Large intestine (tissue), 12 donors: ENCODE measurements at places on chromosomes 2 and 18. TPM values are rescaled to one million over a fixed set of nuclear protein-coding genes. Genes with fewer than 3 reads are reported as not detected.

The ALKAL2 gene
- polyA plus RNA-seq: 4.4 TPM

The RGPD4 gene
- 0.01 TPM for polyA plus RNA-seq

The KCNK3 gene
- polyA plus RNA-seq: 3.3 TPM

The SIX3 gene
- not detected for polyA plus RNA-seq

The MC4R gene
- polyA plus RNA-seq: 0.27 TPM

The C2orf80 gene
- 0.84 TPM for polyA plus RNA-seq

The SERPINB3 gene
- polyA plus RNA-seq: not detected

The THSD7B gene
- 2.2 TPM for polyA plus RNA-seq

The NTSR2 gene
- polyA plus RNA-seq: not detected

The ATP8B1 gene
- polyA plus RNA-seq: 68.2 TPM

The DNAJC5G gene
- polyA plus RNA-seq: 0.19 TPM

The DSG2 gene
- 96.9 TPM for polyA plus RNA-seq

The FAM110C gene
- 20.0 TPM for polyA plus RNA-seq

The PLEKHH2 gene
- 14.7 TPM for polyA plus RNA-seq

The PIEZO2 gene
- polyA plus RNA-seq: 25.1 TPM

The CCDC138 gene
- polyA plus RNA-seq: 6.2 TPM

The MYL12A gene
- polyA plus RNA-seq: 280 TPM

The C2orf74 gene
- polyA plus RNA-seq: 21.1 TPM

The UGT1A4 gene
- polyA plus RNA-seq: 0.04 TPM

The SLC19A3 gene
- polyA plus RNA-seq: 80.8 TPM

The ABHD3 gene
- polyA plus RNA-seq: 40.5 TPM

The LYPD6 gene
- polyA plus RNA-seq: 5.4 TPM

The TP53I3 gene
- 36.0 TPM for polyA plus RNA-seq

The RASGRP3 gene
- polyA plus RNA-seq: 11.2 TPM

The PUM2 gene
- polyA plus RNA-seq: 86.9 TPM

The DUSP2 gene
- polyA plus RNA-seq: 4.0 TPM

The LHCGR gene
- polyA plus RNA-seq: 0.03 TPM

The PCARE gene
- 0.01 TPM for polyA plus RNA-seq

The LAMA1 gene
- polyA plus RNA-seq: 2.3 TPM

The RAB1A gene
- polyA plus RNA-seq: 242 TPM
